Activated naive CD4-positive, alpha-beta T cell treated with anti-CD3 and anti-CD28 coated beads, Interleukin-2, amount 50 U/mL, for 16 hours (primary cell): ENCODE measurements at places on chromosomes 6 and 20.
A peak's percentile ranks its signal among the peaks of the same experiment; 100 is the strongest.

DNA sequence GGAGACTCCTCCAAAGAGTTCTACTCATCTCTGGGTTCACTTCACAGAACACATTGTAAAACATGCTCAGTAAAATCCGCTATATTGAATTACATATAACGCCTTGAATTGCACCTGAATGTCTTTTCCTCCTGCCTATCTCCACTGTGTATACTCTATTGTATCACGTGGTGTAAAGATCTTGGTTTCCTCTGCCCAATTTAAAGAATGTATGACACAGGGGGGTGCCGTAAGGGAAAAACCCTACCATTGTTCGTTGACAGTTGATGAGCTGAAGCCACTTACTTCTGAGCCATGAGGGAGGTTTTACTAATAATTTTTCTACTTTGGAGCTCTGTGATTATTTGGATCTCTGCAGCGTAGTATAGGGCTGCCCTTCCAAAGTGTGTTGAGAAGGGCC is 6.0 kb downstream of the ASF1A start:
- no peak for DNase-seq

DNA sequence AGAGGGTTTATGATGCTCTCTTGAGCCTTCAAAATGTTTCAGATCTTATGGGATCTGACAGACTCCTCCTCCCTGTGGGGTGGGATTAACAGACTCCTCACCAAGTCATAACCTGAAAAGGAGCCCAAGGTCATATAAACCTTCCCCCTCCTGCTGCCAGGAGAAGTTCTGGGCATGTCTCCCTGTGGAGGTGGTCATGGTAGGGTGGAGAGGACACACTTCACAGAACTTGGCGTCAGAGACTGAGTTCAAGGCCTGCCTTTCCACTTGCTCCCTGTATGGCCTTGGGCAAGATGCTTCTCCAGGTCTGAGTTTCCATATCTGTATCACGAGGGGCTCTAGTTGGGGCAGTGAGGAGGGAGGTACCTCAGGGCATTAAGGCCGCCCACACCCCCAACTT is 32.4 kb upstream of the AAR2 start:
- DNase-seq: no peak

- no peak for DNase-seq
These were observed 44.3 kb downstream of the OR2B2 start for GRCh38 chr6:27867945-27868300.

DNA sequence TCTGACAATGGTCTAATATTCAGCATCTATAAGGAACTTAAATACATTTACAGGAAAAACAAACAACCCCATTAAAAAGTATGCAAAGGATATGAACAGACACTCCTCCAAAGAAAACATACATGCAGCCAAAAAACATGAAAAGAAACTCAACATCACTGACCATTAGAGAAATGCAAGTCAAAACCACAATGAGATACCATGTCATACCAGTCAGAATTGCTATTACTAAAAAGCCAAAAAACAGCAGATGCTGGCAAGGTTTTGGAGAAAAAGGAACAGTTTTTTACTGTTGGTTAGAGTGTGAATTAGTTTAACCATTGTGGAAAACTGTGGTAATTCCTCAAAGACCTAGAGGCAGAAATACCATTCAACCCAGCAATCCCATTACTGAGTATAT is 339.0 kb upstream of the ADGRB3 start:
- DNase-seq: no peak

DNA sequence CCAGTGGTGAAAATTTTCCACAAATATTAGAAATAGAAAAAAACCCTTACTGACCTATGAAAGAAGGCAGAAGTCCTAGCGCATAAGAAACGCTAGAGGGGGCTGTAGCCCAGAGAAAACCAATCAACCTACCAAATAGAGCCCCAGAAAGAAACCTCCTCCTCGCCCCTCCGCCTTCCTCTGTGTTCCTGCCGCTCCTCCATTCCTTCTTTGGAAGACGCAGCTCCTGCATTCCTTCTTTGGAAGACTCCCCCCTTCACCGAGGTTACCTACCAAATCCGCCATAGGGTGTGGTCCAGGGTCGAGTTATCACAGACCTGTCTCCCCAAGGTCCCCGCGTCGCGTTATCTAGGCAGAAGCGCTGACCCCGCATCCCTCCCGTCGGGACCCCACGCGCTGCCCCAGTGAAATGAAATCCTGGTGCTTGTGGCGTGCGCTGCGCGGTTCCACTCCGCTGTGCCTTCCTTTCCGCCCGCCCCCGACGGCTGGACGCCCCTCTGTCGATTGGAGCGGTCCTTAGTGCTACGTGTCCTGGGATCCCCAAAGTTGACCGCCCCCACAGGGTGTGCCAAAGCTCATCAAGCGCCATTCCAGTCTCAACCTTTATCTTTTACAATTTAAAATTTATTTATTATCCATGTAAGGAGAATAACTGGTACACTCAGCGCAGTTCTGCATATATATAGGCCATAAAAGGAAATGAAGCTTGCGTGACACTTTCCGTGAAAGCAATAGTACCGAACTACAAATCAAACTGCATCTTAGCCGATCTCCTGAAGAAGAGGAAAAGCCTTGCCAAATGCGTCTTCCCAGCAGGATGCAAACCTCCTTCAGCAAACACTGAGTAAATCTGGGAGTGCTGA is 13.0 kb downstream of the RPP21 start:
- peak; percentile 53 for DNase-seq

DNA sequence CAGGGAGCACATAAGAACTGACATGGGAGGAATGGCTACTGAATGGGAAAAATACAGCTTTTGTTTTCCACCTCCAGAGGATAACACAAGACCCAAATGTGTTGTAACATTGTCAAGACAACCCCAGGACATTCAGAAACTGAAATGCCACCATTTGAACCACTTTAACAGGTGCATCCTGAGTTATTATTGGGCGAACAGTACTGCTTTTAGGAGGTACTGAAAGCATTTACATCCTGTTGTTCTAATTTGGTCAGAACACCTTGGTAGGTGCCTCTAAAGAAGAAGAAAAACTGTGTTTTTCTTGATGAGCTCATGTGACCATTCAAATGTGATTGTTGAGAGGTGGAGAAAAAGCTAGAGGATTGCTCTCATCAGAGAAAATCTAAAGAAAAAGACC is 6.4 kb upstream of the TXNDC5 start:
- no peak for DNase-seq

DNA sequence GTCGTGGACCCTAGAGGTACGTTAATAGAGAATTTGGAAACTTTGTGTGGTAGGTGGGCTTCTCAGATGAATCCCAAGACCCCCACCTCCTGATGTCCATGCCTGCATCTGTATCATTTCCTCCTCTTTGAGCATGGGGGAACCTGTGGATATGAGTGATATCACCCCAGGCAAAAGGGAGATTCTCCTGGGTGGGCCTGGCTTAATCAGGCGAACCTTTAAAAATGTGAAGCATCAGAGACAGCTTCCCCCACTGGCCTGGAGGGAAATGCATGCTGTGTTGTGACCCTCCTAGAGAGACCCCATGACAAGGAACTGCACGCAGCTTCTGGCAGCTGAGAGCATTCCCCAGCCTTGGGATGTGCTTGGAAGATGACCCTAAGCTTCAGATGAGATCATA is 180.9 kb downstream of the MBOAT1 start:
- no peak for DNase-seq

DNA sequence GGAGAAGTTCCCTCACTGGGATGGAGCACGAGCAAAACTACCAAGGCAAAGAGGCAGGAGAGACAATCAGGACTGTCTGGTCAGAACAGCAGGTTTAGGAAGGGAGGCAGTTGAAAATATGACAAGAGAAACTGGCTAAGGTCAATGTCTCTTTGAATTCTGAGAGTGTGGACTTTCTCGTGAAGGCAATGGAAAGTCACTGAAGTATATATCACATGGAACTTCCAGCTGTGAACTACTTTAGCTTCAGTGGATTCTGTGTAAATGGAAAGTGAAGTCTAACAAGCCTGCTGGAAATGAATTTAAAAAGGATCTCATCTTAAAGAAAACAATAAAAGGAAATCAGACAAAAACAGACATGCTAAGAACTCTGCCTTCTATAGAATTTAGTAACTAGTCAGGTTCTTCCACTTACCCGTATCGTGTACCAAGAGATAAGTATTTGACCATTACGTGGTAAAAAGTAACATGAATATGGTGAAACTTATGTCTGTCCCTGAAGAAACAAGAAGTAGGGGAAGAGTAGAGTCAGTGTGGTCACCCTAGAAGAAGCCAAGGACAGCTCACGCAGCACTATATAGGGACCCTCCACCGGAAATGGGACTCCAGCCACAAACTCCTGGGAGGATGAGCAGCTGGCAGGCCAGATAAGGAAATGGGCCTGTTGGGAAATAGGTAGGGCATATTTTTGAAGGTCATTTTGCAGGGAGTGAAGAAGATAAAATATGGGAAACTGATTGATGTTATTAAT is 123.4 kb downstream of the MAP7 start:
- DNase-seq: no peak

GRCh38 chr6:104281370-104281769 is 578.3 kb downstream of the HACE1 start:
- DNase-seq: no peak

DNA sequence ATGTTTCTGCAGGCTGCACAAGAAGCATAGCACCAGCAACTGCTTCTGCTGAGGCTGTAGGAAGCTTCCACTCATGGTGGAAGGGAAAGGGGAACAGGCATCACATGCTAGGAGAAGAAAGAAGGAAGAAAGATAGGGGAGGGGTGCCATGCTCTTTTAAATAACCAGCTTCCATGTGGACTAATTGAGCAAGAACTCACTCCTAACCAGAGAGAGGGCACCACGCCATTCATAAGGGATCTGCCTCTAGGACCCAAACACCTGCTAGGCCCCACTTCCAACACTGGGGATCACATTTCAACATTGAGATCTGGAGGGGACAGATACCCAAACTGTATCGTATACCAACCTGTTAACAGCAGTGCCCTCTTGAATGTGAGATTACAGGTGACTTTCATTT is 46.9 kb upstream of the ARMC2 start:
- no peak for DNase-seq

DNA sequence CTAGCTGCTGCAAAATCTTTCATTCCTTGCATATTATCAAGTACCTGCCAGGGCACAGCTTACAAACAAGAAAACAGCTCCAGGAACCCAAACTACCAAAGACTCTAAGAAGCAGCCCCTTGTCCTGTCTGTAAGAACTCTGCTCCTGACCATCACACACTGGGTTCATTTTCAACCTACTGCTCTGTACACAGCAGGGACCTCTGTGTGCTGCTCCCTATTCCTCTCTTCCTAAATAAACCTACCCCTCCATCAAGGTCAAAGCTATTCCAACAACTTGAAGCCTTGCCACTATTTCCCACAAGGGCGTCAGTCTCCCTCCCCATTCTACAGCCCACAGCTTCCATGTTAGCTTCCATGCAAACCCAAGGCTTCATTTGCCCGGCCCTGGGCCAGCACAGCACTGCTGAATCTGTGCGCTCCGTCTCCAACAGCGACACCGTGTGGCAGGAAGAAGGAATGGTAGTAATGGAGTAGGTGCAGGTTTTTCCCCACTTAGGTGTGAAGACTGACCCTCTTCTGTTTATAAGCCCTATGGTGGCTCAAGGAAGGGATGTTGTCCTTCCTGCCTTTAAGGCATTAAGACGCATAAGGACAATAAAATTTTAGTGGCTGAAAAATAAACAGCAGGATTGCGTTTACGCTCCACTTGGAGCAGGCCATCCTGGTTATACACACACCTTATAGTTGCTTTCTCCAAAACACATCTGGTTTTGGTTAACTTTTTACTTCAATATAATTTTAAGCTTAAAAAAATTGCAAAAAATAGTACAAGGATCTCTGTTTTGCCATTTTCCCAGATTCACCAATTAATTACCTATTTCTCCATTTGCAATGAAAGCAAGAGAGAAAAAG is 115.2 kb upstream of the NXT1 start:
- DNase-seq: no peak

DNA sequence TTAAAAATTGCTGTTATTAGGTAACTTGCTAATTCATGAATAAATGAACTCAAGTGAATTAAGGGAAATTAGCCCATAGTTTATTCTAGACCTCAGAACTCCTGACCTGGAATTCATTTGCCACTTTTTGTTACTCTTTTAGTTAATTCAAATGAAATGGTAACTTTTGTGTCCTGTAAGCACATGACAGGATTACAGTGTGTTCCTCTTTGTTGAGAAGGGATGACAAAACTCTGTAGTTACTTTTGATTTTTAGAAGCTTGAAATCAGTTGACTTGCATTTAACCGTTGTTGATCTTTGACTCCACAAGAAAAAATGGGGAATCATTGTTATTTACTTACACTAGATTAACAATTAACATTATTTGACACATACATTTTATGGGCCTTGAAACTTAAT is 6.2 kb downstream of the SLC9A8 start:
- DNase-seq: no peak

- DNase-seq: peak; percentile 28
These were observed 52.9 kb upstream of the TAB2 start for GRCh38 chr6:149264629-149265028.

- DNase-seq: no peak
These were observed 78.0 kb upstream of the GATA5 start for GRCh38 chr20:62553838-62554161.

DNA sequence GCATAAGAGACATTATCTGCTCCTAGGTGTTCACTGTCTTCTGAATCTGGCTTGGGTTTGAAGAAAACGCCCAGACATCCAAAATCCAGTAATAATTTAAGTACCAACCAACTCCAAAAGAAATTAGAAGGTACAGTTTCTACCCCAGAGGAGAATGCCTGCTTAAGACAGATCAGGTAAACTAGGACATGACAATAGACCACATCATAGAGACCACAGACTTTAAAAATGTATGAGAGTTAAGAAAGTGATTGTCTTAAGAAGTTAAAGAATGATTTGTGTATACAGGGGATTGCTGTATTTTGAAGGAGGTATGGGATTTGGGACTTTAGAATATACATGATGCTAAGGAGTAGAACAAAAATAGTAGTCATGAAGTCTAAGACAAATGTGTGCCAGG is 120.8 kb upstream of the EDN1 start:
- DNase-seq: no peak

DNA sequence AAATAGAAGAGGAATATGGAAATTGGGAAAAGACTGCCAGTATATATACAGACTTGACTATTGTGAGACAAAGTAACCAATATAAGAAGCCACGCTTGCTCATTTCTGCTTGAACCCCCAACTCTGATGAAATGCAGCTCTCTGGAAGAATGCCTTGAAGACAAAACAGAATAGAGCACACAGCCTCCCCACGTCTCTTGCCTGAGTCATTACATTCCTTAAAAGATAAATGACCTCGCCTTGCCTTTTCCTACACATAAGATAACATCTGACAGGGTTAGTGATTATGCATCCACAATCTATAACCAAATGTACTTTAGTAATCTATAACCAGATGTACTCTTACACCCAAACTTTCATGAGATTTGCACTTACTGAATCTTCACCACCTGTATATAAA is 141.1 kb upstream of the EEF1E1 start:
- no peak for DNase-seq

DNA sequence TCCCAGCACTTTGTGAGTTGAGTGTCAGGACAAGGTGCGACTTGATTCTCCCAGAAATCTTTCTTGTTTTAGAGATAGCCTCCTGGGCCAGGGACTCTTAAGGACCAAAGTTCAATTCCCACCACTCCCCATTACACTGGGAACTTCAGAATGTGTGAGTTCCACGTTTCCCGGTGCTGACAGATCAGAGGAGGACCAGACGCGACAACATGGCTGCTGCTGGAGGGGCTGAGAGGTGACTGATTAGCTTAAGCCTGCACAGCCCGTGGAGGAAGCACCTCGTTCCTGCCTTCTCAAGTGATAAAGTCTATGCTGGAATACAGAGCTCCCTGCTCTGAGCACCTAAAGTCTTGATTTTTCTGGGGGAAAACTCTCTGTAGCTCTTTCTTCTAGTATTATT is 175.2 kb upstream of the FERMT1 start:
- no peak for DNase-seq
